ENCODE measurements at places on chromosomes 12 and 14. TPM values are rescaled to one million over a fixed set of nuclear protein-coding genes. Genes with fewer than 3 reads are reported as not detected.

DNA sequence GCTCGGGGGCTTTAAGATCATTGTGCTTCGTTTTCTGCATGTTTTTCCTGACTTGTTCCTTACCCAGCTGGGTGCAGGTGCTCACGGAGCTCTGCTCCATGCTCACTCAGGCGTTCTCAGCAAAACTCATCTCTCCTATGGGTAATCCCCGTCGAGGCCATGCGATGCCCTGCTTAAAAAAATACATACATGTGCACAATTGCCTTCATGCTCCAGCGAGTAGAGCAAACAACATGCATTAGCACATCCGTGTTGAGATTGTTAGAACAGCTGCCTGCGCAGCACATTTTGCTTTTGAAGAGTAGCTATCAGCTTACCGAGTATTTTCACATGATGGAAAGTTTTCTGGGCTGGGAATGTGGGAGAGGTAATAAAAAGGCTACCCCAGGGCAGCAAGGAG lies 16.2 kb downstream of the AACS start:
- DNase-seq = no peak

SERPINA4 gene
- total RNA-seq = 5.9 TPM

APOF gene
- not detected for total RNA-seq

ASCL1 gene
- total RNA-seq = 8.3 TPM

DNA sequence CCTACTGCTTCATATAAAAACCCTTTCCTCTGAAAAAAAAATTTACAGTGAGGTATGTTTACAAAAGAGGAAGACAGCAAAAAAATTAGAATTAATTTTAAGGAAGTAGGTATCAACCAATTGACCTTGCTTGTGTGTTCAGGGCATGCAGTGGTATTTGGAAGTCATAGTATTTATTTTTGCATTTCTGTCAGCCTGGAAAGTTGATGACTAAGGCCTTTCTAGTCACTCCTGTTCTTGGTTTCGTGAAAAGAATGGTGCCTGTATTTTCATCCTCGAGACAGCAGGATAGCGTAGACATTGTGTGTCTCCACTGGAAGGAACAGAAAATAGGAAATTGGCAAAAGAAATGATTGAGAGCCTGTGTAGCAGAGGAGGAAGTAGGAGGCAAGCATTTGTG lies 24.5 kb downstream of the SLC16A7 start:
- no peak for DNase-seq

- no peak for DNase-seq
Measured at GRCh38 chr14:95664066-95664465, 22.2 kb upstream of the TCL1B start.

GRCh38 chr14:103558071-103558882 lies 4.2 kb downstream of the BAG5 start:
- no peak for DNase-seq

TAS2R43 gene
- total RNA-seq = 1.2 TPM

- no peak for DNase-seq
Measured at GRCh38 chr12:104083769-104084475, 19.6 kb downstream of the HCFC2 start.

DNA sequence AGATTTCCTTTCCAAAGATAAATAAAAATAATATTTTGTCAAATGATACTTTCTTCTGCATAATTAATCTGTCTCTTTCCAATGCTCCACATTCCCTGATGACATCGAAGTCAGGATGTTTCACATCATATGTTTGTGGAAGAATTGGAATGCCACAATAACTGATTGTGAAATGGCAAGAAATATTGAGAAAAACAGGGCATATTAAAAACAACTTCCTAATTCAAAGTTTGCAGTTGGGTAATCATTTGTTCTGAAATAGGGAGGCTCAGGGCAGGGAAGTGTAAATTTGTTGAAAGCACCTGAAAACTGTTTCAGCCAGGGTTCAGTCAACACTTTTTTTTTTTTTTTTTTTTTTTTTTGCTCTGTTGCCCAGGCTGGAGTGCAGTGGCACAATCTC lies 50.7 kb downstream of the BCAT1 start:
- no peak for DNase-seq

- DNase-seq = no peak
Measured at GRCh38 chr12:47388712-47389111, 309.0 kb upstream of the AMIGO2 start.

GRCh38 chr14:50375760-50376159 lies 20.9 kb downstream of the CDKL1 start:
- no peak for DNase-seq

DNA sequence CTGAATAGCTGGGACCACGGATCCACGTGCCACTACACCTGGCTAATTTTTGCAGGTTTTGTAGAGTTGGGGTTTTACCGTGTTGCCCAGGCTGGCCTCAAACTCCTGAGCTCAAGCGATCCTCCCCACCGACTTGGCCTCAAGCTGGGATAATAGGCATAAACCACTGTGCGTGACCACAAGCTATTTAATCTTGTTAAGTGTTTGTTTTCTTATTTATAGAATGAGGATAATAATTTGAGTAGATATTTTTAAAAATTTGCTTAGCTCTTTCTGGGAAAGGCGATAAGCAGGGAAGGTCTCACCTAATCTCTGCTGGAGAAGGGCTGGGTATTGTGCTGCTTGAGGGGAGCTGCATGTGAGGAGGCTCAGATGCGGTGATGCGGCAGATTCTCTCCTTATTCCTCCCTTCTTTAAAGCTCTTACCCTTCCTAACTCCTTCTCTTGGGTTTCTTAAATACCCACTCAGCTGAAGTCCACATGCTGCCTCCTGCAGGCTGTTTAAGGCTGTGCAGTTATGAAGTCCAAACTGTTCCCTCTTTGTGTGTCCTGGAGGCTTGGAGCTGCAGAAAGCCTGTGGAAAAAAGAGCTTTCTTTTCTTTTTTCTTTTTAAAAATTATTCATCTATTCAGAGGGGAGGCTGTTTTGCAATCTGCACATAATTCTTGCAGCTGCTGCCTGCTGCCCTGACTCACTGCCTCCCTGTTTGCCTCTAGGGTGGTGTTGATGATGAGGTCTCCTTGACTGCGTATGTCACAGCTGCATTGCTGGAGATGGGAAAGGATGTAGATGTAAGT lies 37.9 kb downstream of the A2ML1 start:
- DNase-seq = no peak

DNA sequence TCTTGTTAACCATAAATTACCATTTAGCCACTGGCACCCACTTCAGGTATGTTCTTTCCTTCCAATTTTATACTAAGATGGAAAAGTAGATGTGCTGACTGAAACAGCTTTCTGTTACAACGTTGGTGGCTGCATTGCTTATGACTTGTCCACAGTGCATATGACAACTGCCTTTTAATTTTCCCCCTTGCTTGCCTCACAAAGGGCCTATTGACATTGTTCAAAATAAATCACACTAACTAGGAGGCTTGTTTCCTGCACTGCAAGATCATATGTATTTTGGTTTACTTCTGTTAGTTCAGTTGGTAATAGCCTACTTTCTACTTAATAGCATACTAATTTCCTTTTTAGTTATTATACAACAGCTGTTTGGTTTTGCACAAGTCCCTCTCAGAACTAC lies 55.4 kb downstream of the SCAF11 start:
- no peak for DNase-seq

DNA sequence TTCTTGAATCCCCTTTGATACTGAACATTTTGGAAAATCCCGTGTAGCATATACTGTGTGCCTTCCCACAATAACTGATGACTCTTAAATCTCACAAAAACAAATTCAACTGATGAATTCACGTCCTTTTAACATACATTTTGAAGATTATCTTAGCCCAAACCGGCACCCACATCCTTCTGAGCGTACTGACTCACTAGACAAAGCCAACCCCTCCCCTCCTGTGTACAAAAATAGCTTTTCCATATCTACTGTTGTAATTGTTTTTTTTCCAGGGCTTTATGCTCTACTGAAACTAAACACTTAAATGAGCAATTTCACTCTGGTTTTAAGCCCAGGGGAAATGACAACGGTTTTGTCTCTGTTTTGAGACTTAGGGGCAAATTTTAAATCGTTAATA lies 109.4 kb upstream of the ATF7IP start:
- no peak for DNase-seq

DNA sequence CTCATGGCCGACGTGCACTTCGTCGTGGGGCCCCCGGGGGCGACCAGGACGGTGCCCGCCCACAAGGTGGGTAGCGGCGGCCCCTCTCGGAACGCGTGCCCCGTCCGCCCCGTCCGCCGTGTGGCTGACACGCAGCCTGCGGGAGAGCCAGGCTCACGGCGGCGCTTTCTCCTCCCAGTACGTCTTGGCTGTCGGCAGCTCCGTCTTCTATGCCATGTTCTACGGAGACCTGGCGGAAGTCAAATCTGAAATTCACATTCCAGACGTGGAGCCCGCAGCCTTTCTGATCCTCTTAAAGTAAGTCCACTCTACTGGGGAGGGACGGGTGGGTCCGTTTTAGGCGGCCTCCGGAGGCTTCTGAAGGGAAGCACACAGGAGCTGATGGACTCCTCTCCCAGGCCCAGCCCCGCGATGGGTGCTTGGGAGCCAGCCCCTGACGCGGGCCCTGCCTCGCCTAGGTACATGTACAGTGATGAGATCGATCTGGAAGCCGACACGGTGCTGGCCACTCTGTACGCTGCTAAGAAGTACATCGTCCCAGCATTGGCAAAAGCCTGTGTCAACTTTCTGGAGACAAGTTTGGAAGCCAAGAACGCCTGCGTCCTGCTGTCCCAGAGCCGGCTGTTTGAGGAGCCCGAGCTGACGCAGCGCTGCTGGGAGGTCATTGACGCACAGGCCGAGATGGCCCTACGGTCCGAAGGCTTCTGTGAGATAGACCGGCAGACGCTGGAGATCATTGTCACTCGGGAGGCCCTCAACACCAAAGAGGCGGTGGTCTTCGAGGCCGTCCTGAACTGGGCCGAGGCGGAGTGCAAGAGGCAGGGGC lies 1.1 kb downstream of the BTBD6 start:
- DNase-seq = peak; percentile 23

SDS gene
- total RNA-seq = not detected

- DNase-seq = no peak
Measured at GRCh38 chr14:100111931-100112704, 46.9 kb downstream of the EVL start.

ENDOU gene
- not detected for total RNA-seq

CLMN gene
- total RNA-seq = 31.5 TPM

GRCh38 chr12:68530965-68531364 lies 79.7 kb upstream of the RAP1B start:
- no peak for DNase-seq

DNA sequence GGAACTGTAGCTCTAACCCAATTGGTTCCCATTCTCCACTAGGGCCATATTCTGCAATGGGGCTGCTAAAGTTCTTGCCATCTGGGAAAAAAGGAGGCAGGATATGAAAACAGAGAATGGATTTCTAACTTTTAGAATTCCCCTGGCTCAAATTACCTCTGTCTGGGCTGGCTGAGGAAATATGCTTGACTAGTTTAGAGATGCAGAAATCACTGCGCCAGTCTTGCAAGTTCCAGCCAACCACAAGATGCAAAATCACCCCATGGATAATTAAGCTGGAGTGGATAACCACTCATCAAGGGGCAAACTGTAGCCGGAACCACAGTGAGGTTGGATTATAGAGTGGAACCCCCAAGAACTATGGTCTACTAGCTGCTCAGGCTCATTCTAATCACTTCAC lies 126.3 kb downstream of the RALGAPA1 start:
- no peak for DNase-seq

DNA sequence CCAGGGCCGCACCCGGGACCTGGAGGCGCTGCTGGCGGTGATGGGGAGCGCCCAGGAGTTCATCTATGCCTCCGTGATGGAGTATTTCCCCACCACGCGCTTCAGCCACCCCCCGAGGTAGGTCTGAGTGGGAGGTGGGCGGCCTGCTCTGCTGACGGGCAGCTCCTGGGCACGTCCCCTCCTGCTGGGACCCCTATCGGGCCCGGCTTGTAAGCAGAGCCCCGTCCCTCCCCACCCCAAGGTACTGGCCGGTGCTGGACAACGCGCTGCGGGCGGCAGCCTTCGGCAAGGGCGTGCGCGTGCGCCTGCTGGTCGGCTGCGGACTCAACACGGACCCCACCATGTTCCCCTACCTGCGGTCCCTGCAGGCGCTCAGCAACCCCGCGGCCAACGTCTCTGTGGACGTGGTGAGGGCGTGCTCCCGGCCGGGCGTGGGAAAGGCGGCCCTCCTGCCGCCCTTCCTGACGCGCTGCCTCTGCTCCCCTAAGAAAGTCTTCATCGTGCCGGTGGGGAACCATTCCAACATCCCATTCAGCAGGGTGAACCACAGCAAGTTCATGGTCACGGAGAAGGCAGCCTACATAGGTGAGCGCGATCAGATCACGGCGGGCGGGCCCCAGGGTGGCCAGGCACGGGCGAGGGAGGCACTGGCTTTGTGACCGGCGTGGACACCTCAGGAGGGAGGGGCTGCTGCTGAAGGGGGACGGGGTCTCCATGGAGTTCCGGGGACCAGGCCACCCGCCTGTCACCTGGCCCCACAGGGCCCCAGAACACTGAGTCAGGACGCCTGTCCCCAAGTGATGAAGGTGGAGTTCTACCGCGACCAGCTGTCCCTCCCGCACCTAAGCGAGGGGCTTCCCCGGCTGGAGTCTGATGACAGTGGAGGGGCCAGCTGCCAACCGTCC lies 7.3 kb downstream of the PLD4 start:
- no peak for DNase-seq

DNA sequence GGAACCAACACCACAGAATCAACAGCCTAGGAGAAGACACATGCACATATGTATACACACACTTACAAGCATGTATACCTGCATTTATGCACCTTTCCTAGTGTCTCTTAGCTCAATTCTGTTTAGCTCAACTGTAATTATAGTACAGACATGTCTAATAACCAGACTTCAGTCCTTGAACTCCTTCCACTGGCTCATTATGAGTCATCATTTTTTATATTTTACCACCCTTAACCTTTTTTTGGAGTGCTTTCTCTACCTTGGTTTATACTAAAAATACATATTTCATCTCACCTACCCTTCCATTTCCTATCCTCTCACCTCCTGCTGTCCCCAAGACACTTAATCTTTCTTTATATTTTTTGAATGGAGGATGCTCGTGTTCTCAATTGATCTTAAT lies 110.4 kb downstream of the ARID2 start:
- DNase-seq = no peak

GRCh38 chr12:19542606-19543005 lies 103.3 kb downstream of the AEBP2 start:
- DNase-seq = no peak

DHRS2 gene
- 0.89 TPM for total RNA-seq

DNA sequence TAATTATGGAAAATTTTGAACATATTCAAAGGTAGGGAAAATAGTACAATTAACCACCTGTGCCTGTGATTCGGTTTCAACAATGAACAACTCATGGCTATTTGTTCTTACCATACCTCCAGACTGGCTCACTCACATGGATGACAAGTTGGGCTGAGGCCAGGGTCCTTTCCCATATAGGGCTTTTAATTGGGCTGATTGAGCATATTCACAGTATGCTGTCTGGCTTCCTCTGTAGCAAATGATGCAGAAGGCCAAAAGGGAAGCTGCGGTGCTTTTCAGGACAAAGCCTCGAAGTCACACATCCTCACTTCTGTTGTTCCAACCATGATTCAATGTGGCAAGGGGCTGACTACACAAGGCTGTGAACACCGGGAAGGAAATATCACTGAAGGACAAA lies 297.5 kb upstream of the SLC16A7 start:
- DNase-seq = no peak

DNA sequence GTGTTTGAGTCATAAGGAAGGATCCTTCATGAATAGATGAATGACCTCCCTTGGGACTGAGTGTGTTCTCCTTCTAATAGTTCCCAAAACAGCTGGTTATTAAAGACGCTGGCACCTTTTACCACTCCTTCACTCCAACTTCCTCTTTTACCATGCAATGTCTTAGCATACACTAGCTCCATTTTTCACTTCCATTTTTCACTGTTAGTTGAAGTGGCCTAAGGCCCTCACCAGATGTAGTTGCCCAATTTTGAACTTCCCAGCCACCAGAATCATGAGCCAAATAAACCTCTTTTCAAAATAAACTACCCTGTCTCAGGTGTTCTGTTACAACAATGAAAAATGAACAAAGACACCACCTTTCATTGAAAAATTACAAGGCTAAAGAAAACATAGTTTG lies 64.7 kb downstream of the GPR65 start:
- DNase-seq = no peak

All from progenitor cell of endocrine pancreas (in vitro differentiated cells).